HEK293T (cell line): ENCODE measurements at places on chromosomes 16 and 17.
A peak's percentile ranks its signal among the peaks of the same experiment; 100 is the strongest.

GRCh38 chr17:68777856-68778694 is 176.9 kb upstream of the FAM20A start:
- no peak for DNase-seq

- no peak for DNase-seq
These were observed 3.9 kb upstream of the RAB40B start for GRCh38 chr17:82702231-82702927.

DNA sequence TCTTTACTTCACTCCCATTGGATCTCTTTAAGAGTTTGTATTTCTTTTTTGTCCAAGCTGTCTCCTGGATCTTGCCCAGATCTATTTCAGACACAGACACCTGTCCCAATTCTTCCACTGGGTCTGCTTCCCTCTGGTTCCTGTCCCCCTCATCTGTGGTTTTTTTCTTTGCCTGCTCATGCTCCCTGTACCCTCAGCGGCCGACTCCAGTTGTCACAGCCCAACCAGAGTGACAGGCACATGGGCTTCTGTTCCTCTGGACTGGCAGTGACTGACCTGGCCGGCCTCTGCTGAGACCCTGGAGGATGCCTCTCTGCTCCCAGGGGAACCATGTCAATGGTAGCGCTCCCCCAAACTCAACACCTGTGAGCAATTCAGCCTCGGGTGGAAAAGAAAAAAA is 142.6 kb downstream of the WSCD1 start:
- no peak for DNase-seq

DNA sequence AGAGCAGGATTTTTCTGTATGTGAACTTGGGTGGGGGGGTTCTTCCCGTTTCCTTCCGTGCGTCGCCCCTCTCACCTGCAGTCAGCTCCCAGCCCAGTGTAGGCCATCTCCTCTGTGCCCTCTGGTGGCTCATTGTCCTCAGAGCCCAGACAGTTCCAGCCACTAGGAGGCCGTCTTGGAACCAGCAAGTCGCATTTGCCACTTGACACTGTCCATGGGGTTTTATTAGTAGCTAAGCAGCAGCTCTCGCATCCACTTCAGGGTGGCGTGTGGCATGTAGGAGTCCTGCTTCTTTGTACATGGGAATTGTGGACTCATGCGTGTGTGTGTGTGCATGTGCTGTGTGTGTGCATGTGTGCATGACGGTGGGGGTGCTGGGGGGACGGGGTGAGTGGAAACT is 74.0 kb downstream of the SEC14L1 start:
- DNase-seq = peak; percentile 65

DNA sequence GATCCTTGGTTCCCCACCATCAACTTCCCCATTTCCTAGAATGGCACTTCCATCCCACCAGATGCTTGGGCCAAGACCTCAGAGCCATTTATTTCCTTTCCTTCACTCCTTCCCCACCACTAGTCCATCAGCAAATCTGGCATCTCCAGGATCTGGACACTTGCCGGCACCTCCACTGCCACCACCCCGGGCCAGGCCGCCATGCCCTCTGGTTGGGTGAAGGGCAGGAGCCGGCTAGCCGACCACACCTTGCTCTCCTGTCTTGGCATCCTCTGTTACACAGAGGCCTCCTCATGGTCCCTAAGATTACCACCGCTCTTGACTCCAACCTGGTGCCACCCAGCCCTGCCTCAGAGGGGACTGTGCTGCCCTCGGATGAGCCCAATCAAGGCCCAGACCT is 104.5 kb downstream of the RMI2 start:
- DNase-seq = no peak

- DNase-seq = no peak
These were observed 8.4 kb downstream of the TMEM95 start for GRCh38 chr17:7363311-7363710.
